ENCODE measurements at places on chromosomes 4 and X.
A peak's percentile ranks its signal among the peaks of the same experiment; 100 is the strongest.

DNA sequence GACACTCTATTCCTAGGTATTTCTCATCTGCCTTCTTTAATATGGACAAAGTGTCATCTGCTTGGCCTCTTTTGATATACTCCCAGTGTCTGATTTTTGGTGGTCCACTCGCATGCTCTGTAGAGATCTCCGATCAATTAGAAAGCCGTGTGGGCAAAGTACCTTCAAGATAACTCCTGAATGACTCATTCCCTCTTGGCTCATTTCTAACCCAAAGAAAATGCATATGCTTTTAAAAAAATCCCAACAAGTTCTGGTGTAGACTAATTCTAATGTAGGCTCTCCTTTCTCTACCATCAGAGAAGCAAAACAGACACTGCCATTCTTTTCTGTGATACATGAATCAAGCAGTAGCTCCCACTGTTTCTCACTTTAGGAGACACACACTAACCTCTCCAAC lies 714.9 kb upstream of the ADGRL3 start:
- no peak for DNase-seq

- DNase-seq: no peak
Observed at GRCh38 chr4:110878413-110878812, 255.5 kb upstream of the PITX2 start.

GRCh38 chr4:33924811-33925210 lies 2319.5 kb downstream of the ARAP2 start:
- DNase-seq: no peak

DNA sequence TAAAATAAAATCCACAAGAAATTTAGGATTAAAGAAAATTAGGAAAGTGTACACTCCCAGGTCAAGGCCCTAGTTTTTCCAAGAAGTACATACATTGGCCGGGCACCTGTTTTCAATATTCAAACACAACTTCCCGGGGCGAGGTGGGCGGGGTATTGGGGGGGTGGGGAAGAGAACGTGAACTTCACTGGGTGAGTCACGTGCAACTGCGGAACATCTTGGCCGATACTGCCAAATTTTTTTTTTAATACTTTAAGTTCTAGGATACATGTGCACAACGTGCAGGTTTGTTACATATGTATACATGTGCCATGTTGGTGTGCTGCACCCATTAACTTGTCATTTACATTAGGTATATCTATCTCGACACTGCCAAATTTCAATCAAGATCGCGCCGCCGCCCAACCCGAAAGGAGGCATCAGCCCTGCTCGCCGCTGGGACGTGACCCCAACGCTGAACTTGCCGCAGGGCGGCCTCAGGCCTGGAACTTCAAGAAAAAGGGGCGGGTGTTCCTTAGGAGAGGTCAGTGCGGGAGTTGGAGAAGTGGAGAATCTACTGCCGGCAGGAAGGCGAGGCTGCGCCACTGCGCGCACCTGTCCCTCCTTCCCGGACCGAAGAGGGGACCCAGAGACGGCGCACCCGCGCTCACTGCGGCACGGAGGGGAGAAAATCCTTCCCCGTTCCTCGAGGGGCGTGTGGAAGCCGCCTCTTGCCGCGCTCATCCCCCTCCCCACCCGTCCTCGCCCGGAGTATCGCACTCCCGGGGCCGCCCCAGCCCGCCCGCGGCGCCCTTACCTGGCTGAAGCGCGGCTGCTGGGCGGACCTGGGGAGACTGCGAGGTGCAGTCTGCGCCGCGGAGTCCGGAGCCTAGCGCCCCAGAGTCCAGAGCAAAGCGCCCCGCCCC lies at the start of gene TEC:
Gene TEC, minus strand, starts transcription at position 883 of the 905 bp plus-strand sequence. CDS start 41,224 bp downstream, outside the sequence.
- no peak for DNase-seq

- no peak for DNase-seq
Observed at GRCh38 chrX:15269618-15270521, at the start of gene ASB9. TSS of gene ASB9 (minus strand) at chrX:15270083. CDS start at chrX:15269874, 209 bp downstream.

DNA sequence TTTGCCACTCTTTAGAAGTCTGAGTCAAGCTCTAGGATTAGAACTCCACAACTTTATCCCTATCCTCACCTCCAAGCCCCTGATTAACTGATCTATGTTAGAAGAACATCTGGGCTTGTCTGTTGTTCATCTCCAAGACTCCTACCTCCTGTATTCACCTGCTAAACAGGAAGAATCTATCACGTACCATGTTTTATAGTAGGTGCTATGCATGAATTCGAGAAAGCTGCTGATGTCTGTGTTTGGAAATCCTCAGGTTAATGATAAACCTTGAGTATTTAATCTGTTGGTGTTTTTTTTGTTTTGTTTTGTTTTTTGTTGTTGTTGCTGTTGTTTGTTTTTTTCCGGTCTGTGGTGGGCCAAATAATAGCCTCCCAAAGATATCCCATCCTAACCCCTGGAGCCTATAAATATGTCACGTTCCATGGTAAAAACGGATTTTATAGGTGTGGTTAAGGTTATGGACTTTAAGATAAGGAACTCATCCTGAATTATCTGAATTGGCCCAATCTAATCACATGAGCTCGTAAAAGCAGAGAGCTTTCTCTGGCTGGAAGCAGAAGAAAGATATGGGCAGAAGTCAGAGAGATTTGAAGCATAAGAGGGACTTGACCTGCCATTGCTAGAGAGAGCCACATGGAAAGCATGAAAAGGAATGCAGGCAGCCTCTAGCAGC lies 101.2 kb upstream of the DUSP21 start:
- no peak for DNase-seq

GRCh38 chrX:153411988-153412574 lies 809 bp downstream of the ZFP92 start:
- no peak for DNase-seq

GRCh38 chrX:104098151-104098808 lies 14.0 kb upstream of the ZCCHC18 start:
- DNase-seq: peak; percentile 70

DNA sequence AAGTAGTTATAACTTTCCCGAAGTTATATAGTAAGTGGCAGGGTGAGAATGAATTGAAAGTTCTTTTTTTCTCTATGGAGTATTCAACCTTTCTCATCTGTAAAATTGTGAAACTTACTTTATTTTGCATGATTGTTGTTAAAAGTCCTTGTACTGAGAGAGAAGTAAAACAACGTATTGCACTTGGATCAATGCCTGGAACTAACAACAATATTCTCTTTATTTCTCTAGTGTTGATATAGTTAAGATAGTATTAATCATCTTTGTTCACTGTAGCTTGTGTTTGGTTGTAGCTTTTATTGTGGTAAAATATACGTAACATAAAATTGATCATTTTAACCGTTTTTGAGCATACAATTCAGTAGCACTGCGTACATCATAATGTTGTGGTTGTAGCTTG lies 48.7 kb downstream of the STIM2 start:
- no peak for DNase-seq

DNA sequence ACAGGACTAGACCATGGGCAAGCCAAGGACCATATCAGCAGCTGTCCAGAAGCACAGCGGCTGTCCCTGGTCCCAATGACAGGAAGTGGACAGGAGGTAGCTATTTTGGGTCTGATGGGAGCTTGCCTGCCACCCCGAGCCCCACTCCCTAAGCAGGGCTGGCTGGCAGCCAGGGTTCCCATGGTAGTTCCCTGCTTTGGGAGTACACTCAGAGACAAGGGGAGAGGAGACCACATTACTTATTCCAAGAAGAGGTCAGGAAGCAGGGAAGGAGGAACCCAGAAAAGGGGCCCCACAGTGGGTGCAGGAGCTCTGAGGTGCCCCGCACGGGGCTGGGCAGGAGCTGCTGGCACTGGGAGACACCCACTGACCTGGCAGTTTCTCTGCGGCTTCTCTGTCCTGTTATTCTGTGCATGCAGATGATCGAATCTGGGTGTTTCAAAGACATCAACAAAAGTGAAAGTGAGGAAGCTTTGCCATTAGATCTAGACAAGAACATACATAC lies 36.3 kb downstream of the HTT-AS start:
- no peak for DNase-seq

GRCh38 chrX:78321809-78322208 lies 5.6 kb downstream of the CYSLTR1 start:
- no peak for DNase-seq

DNA sequence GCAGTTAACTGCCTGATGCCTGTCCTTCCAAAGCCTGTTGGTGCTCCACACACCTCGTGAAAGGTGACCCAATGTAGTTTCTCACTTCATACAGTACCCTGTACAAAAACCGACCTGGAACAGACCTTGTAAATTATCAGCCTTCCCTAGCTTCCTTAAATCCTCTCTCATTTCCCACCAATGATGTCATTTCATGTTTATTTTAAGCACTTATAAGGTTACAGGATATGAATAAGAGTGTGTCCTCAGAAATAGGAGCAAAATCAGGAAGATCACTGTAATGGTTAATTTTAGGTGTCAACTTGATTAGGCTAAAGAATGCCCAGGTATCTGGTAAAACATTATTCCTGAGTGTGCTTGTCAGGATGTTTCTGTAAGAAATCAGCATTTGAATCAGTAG lies 44.7 kb downstream of the TMEM150C start:
- no peak for DNase-seq

- DNase-seq: no peak
Observed at GRCh38 chr4:102281171-102281839, 64.0 kb downstream of the SLC39A8 start.

DNA sequence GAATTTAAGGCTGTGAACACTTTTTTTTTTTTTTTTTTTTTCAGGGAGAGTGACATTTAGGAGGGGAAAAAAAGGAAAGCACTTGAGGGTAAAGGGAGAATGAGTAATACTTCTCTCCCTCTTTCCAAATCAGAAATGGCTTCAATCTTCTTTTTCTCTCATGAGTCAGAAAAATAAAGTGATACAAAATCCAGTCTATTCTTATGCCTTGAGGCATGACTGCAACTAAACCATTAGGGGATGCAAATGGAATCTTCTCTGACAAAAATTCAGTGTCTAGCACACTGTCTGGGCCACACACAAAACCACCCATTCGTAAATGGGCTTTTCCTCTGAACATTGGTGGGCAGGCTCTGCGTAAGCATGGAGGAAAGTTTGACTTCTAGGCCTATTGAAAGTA lies 46.7 kb upstream of the POU4F2 start:
- DNase-seq: no peak

GRCh38 chr4:94171616-94172015 lies 36.0 kb upstream of the SMARCAD1 start:
- DNase-seq: no peak

DNA sequence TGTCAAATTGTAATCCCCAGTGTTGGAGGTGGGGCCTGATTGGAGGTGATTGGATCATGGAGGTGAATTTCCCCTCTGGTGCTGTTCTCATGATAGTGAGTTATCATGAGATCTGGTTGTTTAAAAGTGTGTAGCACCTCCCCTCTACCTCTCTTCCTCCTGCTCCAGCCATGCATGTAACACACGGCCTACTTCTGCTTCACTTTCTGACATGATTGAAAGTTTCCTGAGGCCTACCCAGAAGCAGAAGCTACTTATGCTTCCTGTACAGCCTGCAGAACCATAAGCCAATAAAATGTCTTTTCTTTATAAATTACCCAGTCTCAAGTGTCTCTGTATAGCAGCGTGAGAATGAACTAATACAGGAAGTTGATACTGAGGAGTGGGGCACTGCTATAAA lies 61.7 kb upstream of the DDX60 start:
- no peak for DNase-seq

DNA sequence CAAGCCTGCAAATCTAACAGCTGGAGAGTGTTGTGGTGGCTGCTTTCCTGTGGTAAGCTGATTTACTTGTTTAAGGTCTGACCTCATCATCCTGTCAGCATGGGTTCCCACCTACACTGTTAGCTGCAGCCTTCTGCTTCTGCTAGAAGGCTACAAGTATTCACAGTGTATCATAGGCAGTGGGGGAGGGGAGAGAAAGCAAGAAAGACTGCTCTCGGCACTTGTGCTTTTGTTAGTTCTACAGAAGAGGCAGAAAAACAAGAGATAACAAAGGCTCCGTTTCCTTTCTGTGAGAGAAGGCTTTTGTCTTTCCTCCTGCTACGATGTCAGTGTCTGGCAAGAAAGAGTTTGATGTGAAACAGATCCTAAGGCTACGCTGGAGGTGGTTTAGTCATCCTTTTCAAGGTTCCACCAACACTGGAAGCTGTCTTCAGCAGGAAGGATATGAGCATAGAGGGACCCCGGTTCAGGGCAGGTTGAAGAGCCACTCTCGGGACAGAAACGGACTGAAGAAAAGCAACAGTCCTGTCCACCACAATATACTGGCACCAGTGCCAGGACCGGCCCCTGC lies at the start of gene KLHL4:
Gene KLHL4, plus strand, starts transcription at position 232 of the 571 bp plus-strand sequence. Its CDS starts 92 bp downstream, at position 324.
- peak; percentile 1 for DNase-seq

DNA sequence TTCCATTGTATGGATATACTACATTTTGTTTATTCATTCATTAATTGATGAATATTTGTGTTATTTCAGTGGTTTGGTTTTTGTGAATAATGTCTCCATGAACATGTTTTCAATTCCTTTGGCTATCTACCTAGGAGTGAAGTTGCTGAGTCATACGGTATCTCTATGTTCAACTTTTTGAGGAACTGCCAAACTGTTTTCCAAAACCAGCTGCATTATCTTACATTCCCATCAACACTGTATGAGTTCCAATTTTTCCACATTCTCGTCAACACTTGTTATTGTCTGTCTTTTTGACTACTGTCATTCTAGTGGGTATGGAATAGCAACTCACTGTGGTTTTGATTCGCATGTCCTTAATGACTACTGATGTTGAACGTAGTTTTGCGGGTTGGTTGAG lies 388.6 kb upstream of the MAGEB2 start:
- DNase-seq: no peak

GRCh38 chrX:21374994-21375707 lies 933 bp downstream of the CNKSR2 start:
- no peak for DNase-seq

DNA sequence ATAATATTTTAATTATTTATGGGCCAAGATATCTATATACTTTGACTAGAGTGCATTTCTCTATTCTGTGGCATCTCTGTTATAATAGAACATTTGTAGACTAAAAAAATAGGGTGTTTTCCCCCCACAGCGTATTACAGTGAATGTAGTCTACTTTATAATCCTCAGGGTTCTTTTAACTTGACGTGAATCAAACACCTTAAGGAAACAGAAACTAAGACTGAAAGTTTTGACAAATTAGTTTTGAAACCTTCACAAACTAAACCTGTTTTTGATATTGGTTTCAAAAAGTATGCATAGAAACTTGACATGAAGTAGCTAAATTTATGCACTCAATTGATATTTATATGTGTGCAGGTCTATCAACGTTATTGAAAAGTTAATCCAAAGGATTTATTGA lies 1963.1 kb upstream of the TENM3 start:
- DNase-seq: no peak

Data from NCI-H1417 treated with DMSO at 0.1 percent for 48 hours (cell line).